Natural killer cell treated with Interleukin-12 subunit alpha and Interleukin-12 subunit beta and Interleukin-15 and Interleukin-18, amount 100 ng/mL, for 72 hours (primary cell): ENCODE measurements at places on chromosomes 2 and 18. TPM values are rescaled to one million over a fixed set of nuclear protein-coding genes. Genes with fewer than 3 reads are reported as not detected.

The CGREF1 gene
- total RNA-seq = 1.4 TPM

The TRIM54 gene
- total RNA-seq = 0.28 TPM

DNA sequence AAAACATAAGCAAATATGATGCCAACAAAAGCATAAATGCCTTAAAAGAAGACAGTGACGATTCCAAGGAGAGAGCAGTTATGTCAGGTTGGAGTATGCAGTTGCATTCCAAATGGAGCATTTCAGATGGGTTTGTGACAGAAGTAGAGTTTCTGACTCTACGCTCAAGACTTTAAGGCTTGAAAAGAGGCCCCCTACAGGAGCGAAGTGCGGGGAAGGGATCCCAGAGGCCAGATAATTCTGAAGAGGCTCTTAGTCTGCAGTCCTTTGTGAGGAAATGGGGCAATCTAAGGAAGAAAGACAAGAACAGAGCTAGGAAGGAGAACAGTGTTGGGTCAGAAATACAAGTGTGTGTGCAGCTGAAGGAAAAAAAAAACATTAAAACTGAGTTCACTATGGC, 95.5 kb downstream of the ZNF521 start:
- no peaks in the 10 kb centered on the region for H3K4me1 ChIP-seq
- H3K4me3 ChIP-seq = no peak overlapping the region
- DNase-seq = no peak

GRCh38 chr18:58762781-58763171, 91.5 kb downstream of the MALT1 start:
- H3K4me1 ChIP-seq = peaks cover 10% of the 10 kb centered on the region
- H3K27ac ChIP-seq = no peak overlapping the region
- H3K36me3 ChIP-seq = no peaks in the 10 kb centered on the region
- no peak for DNase-seq

DNA sequence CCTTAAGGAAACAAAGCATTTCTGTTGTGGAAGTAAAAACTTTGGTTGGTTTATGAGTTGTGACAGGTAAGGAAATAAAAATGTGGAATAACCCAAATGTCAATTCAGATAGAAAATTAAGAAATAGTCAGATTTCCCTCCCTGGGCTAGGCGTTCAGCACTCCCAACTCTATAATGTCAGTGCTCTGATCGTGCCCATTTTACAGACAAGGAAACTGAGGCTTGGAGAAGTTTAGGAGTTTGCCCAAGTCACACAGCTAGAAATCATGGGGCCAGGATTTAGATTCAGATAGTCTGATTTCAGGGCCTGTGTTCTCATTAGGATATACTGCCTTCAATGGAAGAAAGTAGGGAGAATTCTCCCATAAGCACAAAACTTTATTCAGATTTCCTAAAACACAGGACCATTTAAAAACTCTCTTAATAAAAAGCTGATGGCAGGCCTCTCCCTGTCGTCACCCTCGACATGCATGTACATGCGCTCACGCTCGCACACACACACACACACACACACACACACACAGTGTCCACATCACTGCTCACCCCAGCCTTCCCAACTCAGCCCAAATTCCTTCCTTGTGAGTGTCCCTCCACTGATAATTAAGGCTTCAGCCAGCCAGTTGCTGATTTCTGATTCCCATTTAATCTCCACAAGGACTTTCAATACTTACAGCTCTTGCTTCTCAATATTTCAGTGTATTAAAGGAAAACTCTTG, 49.1 kb upstream of the SLC14A2 start:
- no peaks in the 10 kb centered on the region for H3K36me3 ChIP-seq
- no peak for DNase-seq
- no peaks in the 10 kb centered on the region for H3K4me1 ChIP-seq
- peaks cover 2% of the 10 kb centered on the region for H3K27me3 ChIP-seq
- no peak overlapping the region for H3K27ac ChIP-seq
- H3K4me3 ChIP-seq = no peak overlapping the region

- peaks cover 14% of the 10 kb centered on the region for H3K27me3 ChIP-seq
- no peaks in the 10 kb centered on the region for H3K4me1 ChIP-seq
- H3K27ac ChIP-seq = no peak overlapping the region
- DNase-seq = no peak
- no peaks in the 10 kb centered on the region for H3K36me3 ChIP-seq
These were observed 84.6 kb downstream of the MAIP1 start for GRCh38 chr2:200039724-200040650.

DNA sequence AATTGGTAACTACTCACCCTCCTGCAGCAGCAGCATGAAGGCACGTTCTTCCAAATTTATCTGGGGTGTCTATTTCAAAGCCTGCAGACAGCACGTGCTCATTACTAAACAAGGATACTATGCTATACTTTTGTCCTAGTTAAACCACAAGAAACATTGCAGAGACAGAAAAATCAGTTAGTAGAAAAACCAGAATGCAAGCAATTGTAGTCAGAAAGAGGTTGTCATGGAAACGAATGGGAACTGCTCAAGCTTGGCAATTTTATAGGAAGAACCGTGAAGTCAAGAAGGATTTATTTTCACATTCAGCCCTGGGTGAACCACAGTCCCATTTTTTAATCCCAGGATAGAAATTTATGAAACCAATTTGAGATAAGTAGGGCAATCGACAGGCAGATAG, 162.2 kb upstream of the PGAP1 start:
- no peaks in the 10 kb centered on the region for H3K27me3 ChIP-seq
- DNase-seq = no peak
- no peak overlapping the region for H3K4me3 ChIP-seq
- H3K36me3 ChIP-seq = peaks cover 40% of the 10 kb centered on the region
- H3K4me1 ChIP-seq = peaks cover 19% of the 10 kb centered on the region

GRCh38 chr2:71749671-71750101, 296.3 kb downstream of the DYSF start:
- no peak overlapping the region for H3K27ac ChIP-seq
- no peaks in the 10 kb centered on the region for H3K4me1 ChIP-seq
- DNase-seq = no peak
- H3K27me3 ChIP-seq = peaks cover 10% of the 10 kb centered on the region

GRCh38 chr2:240143801-240144648, 3.6 kb upstream of the OTOS start:
- H3K4me1 ChIP-seq = peaks cover 4% of the 10 kb centered on the region
- no peak overlapping the region for H3K27ac ChIP-seq
- peak; percentile 72 for DNase-seq
- no peak overlapping the region for H3K4me3 ChIP-seq
